ENCODE measurements at places on chromosomes 4 and X.
A peak's percentile ranks its signal among the peaks of the same experiment; 100 is the strongest.

DNA sequence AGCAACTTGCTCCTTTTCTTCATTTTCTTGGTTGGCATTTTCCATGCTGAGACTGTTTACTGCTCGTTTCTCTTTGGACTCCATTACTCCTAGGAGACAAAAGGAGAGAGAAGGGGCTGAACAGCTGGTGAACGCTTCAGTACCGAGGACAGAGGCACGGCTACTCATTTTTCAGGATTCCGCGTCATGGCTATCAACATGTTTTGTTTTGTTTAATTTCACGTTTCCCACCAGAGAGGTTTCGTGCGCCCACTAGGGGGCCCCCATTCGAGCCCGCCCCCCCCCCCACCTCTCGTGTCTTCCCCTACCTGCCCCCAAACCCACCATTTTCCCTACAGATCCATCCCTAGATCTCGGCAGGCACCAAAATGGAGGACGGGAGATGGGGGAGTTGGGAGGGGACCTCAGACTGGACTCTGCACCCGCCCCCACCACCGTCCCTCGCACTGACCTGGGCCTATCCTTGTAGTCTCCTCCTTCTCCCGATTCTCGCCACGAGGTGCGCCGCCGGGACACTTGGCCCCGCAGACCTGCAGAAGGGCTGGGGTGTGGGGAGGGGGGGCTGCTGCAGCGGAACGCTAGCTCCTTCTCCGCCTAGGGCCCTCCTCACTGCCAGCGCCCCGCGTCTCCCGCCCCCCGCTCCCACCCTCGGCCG lies 653 bp downstream of the BEX1 start:
- DNase-seq, result peak; percentile 6

GRCh38 chr4:65880594-65880993 lies 210.3 kb upstream of the EPHA5 start:
- DNase-seq, result no peak

DNA sequence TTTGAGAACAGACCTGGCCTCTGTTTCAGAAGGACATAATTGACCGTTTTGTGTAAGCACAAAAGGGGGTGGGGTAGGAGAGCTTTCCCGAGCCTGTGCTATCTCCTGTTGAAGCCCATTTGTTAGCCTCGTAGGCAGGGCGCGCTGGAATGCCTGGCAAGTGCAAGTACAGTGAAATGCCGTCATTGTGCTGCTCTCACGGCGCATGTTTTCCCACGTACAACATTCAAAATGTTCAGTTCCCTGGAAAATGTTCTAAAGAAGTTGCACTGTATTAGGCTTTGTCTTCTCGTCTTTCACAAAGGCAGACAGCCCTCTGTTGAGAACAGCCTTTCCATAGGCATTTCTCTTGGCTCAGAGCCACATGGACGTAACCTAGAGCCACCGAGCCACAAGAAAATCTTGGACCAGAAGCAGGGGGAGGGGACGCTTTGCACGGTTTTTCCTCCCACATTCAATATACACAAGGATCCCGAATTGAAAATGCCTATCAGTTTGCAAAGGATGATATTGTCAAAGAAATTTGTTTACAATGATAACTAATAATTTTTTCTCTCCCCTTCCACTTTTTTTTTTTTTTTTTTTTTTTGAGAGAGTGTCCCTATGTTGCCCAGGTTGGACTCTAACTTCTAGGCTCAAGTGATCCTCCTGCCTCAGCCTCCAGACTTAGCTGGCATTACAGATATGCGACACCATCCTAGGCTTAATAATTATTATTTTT lies 54.6 kb upstream of the RAPGEF2 start:
- peak; percentile 76 for DNase-seq

- no peak for DNase-seq
These were observed 916 bp downstream of the MXRA5 start for GRCh38 chrX:3345281-3346191.

DNA sequence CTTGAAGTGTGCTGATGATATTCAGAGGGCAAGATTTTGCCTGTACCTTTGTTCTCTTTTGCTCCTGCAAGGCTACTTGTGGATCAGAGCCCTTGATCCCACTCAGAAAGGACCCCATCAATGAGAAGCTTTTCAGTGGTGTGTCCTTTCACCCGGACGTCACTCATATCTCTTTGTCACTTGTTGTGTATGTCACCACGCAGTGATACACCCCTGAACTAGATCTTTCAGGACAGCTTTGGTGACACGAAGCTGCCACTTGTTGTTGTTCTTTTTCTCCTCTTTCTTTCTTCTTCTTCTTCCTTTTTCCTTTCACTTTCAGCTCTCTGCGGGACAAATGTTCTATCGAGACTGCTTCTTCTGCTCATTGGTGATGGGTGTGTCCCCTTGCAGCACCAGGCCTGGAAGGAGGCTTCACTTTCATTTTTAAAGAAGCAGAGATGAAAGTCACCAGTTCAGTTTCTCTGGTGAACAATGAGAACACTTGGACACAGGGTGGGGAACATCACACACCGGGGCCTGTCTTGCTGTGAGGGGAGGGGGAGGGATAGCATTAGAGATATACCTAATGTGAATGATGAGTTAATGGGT lies 83.6 kb downstream of the NBDY start:
- DNase-seq, result no peak

DNA sequence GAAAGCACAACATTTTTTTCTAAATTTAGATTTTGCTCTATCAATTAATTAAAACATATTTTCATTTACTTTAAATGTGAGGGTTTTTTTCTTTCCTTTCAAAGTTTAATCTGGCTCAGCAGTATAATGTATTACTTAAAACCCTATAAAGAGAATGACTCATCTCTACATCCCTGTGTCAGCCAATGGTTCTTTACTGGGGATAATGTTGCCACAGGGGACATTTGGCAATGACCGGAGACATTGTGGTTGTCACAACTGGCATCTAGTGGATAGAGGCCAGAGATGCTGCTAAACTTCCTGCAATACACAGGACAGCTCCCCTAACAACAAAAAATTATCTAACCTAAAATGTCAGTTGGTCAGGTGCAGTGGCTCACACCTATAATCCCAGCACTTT lies 53.8 kb downstream of the SYNPO2 start:
- no peak for DNase-seq

DNA sequence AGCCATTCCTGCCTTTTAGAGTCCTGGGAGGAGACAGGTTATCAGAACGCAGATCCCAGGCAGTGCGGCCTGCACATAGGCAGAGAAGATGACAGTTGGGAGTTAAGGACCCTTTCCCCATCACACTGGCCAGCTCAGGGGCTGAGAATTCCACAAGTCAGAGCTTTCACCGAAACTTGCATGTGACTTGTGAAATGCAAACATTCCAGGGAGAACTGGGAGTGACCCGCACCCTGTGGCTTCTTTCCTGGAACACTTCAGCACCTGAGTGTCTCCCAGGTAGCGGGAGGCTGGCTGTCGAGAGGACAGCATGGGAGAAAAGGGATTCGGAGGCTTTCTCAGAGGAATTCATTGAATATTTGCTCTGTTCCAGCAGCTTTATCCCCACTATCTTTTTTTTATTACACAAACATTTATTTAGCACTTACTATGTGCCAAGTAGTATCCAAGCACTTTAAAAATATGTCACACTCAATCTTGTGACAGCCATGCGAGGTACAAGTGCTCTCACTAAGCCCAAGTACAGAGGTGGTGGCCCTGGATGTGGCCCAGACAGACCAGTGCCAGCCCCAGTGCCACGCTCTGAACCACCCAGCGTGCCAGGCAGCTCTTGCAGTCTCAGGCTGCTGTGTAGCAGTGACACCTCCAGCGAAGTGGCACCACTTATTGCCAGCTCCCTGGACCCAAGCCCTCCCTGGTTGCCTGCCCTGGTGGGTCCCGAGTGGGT lies 100.5 kb downstream of the PHKA2 start:
- no peak for DNase-seq

- DNase-seq, result no peak
These were observed 213.4 kb upstream of the RASGEF1B start for GRCh38 chr4:81685104-81685503.

GRCh38 chrX:32293962-32294700 lies 917.2 kb downstream of the DMD start:
- DNase-seq, result no peak

DNA sequence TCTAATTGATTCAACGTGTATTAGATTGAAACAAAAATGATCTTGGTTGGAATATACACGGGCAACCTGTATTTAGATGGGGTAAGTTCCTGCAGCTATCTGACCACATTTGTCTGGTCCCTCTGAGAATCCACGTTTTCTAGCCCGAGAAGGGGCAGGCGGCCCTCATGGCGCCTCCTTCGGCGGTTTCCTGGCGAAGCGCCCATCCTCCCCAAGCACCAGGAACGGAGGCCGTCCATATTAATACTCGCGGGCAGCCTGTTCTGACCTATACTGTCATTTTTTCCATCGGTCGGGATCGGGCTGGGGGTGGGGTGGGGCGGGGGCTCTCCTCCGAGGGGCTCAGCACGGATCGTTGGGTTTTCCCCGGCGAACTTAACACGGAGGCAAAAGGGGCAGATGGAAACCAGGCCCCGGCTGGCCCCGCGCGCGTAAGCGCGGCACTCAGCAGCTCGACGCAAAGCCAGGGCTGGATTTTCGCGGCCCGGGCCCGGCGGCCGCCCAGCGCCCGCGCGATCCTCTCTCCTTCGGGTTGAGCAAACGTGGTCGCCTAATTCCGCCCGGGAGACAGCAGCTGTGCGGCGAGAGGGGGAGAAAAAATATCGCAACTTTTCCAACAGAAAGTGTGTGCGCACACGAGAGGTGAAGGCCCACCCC lies 77.2 kb upstream of the BCOR start:
- DNase-seq, result no peak

DNA sequence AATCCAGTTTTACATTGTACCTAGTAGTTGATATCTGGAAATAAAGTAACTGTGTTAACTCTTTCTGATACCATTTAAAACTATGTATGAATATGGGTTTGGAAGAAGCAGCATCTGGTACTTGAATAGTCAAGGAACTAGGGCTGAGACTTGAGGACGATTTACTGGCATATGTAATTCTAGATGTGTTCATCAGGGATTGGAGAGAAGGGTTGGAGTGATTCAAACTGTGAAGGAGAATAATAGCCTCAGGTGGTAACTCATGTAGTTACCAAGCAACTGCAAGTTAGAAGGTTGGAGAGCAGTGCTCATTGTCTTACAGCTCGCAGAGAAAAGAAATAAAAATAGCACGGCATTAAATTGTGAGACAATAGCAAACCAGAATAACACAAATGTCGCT lies 29.5 kb upstream of the TXLNG start:
- DNase-seq, result no peak
